ENCODE measurements at places on chromosomes 16 and 17.

DNA sequence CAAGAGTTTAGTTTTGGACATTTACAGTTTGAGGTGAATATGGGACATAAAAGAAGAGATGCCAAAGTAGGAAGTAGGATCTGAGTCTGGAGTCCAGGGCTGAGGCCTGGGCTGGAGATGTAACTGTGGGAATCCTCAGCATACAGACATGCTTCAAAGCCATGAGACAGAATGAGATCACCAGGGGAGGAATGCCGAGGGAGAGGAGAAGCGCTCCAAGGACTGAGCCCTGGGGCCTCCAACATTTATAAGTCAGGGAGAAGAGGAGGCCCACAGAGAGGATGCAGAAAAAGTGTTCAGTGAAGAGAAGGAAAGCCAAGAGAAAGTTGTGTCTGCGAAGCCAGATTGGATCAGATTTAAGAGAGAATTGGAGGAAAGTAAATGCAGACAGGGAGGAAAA lies 277.5 kb upstream of the MYOCD start:
- DNase-seq, result no peak

GRCh38 chr16:30585022-30585399 lies 486 bp downstream of the ZNF785 start:
- DNase-seq, result no peak

DNA sequence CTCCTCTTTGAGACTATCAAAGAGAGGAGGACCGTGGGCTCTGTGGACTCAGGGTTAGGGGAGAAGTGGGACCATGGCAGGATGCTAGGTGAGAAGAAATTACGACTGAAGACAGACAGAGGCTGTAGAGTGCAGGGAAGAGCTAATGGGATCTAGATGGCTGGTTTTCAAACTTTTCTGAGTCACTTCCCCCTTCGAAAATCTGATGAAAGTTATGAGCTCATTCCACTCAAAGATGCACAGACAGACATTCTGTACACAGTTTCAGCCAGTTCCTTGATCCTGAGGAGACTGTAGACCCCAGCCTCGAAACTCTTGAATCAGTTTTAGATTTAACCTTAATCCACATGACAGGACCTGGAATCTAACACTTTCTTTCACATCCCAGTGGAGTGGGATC lies 40.7 kb downstream of the RGS9 start:
- no peak for DNase-seq

- DNase-seq, result no peak
Measured at GRCh38 chr17:36752096-36752888, 150.9 kb downstream of the MRM1 start.

DNA sequence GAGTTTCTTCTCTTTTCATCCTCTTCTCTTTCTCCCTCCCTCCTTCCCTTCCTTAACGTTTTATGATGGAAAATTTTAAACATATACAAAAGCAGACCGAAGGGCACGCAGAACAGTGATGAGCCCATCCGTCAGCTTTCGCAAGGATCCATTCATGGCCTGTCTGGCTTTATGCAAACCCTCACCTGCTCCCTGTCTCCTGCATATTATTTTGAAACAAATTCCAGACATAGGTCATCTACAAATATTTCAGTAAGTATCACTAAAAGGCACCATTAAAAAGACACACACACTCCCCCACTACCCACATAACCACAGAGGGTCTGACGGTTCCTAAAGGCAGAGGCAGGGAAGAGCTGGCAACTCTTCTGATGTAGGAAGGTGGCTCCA lies 235.0 kb downstream of the NTN1 start:
- no peak for DNase-seq

GRCh38 chr16:3573146-3573815 lies 3.9 kb downstream of the NLRC3 start:
- no peak for DNase-seq

DNA sequence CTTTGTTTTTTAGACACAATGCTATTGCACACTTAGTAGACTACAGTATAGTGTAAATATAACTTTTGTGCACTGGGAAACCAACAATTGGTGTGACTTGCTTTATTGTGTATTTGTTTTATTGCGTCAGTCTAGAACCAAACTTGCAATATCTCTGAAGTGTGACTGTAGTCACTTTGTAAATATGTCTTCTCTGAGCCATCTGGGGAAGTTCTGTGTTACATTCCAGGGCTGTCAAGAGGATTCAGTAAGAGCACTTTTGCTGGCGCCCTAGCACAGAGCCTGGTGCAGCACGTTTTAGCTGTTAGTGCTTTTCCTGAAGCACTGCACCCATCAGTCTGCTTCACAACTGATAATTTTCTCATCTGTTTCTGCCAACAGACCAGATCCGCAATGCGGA lies 73.2 kb downstream of the NT5M start:
- DNase-seq, result no peak

DNA sequence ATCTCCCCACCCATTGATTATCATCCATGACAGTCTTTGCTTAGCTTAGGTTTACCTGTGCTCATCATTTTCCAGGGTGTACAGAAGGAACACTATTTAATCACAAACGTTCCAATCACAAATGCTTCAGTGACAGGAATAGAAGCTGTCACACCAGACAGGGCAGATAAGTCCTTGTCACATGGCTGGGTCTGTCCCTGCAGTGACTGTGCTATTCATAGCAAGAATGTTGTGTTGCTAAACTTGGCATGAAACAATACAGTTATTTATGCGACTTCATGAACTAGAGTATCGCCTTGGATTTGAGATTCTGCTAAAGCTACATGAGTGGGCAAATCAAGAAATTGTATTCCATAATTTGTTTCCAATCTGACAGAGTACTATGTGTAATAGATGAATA lies 108.4 kb downstream of the CDH13 start:
- DNase-seq, result no peak

GRCh38 chr17:21548236-21548635 lies 144.1 kb upstream of the KCNJ18 start:
- no peak for DNase-seq

- no peak for DNase-seq
Measured at GRCh38 chr17:73863761-73864535, 219.7 kb upstream of the SDK2 start.

GRCh38 chr17:39462631-39463375 lies 1.5 kb downstream of the CDK12 start:
- no peak for DNase-seq

- no peak for DNase-seq
Measured at GRCh38 chr17:61926826-61927207, 965 bp downstream of the INTS2 start.

GRCh38 chr17:21379080-21379711 lies 3.0 kb downstream of the KCNJ12 start:
- DNase-seq, result no peak

DNA sequence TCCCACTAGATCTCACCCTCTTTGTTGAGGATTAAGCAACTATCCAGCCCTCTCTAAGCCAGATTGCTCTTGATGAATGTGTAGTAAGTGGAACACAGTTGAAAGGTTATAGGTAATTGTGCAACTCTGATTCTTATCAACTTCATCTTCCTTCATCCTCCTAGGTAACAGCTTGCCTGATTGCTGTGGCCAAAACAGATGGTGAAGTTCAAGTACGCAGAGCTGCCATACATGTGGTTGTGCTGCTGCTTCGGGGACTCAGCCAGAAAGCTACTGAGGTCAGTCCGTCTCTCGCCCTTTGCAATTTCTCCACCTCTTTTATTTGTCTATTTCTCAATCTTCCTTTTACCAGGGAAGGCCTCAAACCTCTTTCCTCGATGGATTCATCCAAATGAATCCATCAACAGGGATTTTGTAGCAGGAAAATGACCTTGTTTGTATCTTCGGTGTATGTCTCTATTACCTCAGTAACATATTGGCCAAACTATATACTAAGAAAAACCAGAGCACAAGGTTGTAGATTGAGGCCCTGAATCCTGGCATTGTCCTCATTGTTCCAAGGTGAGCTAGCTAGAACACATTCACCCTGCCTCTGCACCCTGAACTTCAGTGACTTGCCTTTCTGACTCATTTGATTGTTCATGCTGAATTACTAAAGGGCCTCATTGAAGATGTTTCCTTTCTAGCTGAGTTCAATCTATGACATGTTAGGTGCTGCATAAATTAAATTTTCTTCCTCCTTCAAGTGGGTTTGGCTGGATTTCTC lies 65.1 kb upstream of the HAS3 start:
- no peak for DNase-seq

DNA sequence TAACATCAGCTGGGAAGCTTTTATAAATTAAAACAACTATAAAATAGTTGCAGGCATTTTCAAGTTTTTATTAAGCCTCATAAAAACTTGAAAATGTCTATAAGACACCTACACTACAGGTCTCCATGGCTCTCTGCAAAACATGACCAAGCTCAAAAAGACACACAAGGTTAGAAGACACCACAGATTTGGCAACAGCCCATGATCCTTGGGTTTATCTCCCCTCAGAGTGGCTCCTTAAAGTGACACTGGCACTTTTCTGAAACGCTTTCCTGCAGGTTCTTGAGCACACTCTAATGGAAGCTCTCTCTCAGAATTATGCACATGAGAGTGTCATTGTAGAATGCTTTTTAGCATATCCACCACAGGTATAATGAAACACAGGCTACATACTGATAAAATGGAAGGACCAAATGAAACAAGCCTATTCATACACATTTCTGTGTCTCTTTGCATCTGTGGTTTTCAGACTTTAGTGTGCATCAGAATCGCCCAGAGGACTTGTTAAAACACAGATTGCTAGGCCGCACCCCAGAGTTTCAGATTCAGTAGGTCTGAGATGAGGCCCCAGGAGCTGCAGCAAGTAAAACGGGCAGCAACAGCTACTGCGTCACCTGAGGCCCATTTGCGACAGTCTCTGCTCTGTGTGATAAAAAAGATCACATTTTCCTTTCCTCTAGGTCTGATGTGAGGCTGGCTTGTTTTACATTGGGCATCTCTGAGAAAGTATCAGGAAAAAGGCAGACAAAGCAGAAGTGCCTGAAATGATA lies 75.0 kb upstream of the WSB1 start:
- DNase-seq, result peak; percentile 43

DNA sequence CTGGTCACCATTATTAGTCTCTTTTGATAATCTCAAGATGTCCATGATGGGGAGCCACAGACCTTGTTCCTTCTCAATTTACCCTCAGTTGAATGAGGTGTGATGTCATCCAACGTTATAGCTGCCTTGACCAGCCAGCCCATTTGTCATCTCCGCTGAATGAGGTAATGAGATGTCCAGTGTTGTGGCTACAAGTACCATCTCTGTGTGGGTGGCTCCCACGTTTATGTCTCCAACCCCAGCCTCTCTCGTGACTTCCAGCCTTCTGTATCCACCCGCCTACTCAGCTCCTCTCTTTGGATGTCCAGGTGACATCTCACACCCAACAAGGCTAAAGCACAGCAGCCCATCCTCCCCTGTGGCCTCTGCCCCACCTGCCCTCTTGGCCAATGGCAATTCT lies 18.2 kb downstream of the DNAH17 start:
- DNase-seq, result no peak

- no peak for DNase-seq
Measured at GRCh38 chr16:49858200-49859124, 2.5 kb upstream of the ZNF423 start.

GRCh38 chr17:73316919-73317505 lies 5.2 kb upstream of the CDC42EP4 start:
- DNase-seq, result peak; percentile 41

DNA sequence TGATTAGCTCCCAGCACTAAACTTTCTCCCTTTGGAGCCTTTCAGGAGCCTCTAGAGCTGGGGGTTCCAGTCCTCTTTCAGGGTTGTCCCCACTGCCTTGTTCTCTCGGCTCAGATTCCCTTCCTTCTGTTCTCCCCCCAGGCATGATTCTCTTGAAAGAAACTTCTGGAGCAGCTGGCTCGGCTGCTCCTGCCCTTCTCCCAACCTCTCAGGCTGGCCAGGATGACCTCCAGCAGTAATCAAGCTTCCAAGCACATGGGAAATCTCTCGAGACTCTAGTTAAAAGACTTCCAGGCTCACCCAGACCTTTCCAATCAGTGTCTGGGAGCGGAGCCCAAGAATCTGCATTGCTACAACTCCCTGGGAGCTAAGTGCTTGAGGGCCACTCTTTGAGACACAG lies 3.6 kb downstream of the SDK2 start:
- no peak for DNase-seq

GRCh38 chr16:83929811-83930555 lies 23.1 kb upstream of the OSGIN1 start:
- DNase-seq, result no peak

- DNase-seq, result peak; percentile 62
Measured at GRCh38 chr17:35046740-35047283, 16.7 kb downstream of the RFFL start.

DNA sequence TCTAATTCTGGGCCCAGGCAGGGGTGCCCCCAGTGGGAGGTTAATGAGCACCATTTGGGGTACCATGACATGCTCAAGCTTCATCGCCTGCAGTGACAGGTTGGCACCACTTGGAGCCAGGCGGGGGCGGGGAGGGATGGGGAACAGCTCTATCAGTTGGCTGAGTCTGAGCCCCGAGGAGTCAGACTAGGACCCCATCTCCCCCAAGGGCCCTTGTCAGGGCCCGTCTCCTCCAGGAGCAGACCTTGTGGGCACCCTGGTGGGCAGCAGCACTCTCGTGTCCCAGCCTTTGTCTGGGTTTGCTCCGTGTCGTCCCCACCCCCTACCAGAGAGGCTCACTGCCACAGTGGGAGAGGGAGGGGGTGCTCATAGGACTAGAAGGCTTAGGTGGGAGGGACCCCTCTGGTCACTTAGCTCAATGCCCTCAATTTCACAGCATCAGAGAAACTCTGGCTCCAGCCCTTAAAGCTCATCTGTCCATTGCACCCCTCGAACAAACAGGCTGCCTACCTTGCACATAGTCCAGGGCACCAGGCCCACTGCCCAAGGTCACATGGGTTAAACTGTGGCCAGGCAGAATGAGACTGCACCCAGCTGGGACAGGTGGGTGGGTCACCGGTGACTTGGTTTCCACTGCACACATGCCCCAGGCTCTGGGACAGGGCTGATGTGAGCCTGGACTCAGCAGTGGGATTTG lies 4.1 kb downstream of the PPP1R9B start:
- DNase-seq, result no peak

- no peak for DNase-seq
Measured at GRCh38 chr17:68584581-68585303, 16.4 kb downstream of the FAM20A start.

DNA sequence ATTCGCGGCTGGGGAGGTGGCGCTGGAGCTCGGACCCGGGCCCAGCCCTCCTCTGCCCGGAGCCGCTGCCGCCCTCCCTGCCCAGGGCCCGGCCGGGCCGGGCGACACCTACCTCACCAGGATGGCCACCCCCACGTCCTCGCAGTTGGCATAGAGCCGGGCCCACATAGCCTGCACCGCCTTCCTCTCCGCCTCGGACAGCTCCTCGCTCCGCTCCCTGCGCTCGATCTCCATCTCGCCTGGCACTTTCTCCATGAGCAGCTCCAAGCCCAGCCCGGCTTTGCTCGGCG lies 276 bp downstream of the CYGB start:
- no peak for DNase-seq
